Right forelimb (tissue), 1 donor: ENCODE measurements at places on chromosomes 4 and X.

DNA sequence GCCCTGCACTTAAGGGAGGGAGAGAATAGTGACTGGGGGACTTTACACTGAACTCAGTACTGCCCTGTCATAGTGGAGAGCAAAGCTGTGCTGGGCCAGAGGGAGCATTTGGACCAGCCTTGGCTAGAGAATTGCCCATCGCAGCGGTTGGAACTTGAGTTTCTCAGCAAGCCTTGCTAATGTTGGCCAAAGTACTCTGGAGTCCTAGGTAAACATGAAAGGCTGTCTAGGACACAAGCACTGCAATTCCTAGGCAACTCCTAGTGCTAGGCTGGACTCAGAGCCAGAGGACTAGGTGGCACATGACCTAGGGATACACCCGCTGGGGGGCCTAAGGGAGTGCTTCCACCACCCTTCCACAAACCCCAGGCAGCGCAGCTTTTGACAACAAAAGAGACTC, 15.0 kb downstream of the MED14 start:
- DNase-seq: no peak

- no peak for DNase-seq
Measured at GRCh38 chrX:126339928-126340327, 173.8 kb upstream of the DCAF12L2 start.

DNA sequence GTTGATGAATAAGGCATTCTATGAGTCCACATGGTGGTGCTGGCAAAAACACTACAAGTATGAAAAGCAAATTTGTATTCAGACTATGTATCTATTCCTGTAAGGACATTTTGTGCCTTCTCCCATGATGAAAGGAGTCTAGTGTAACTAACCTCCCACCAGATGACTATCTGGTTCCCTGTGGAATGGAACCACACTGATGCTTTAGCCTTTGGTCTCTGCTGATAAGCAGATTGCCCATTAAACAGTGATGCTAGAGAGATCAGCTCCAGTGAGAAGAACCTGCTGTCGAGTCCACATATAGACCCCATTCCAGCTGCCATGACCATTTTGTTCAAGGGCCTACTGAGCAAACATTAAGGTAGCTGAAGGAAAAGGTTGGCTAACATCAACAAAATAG, 10.5 kb upstream of the THOC2 start:
- DNase-seq: no peak

DNA sequence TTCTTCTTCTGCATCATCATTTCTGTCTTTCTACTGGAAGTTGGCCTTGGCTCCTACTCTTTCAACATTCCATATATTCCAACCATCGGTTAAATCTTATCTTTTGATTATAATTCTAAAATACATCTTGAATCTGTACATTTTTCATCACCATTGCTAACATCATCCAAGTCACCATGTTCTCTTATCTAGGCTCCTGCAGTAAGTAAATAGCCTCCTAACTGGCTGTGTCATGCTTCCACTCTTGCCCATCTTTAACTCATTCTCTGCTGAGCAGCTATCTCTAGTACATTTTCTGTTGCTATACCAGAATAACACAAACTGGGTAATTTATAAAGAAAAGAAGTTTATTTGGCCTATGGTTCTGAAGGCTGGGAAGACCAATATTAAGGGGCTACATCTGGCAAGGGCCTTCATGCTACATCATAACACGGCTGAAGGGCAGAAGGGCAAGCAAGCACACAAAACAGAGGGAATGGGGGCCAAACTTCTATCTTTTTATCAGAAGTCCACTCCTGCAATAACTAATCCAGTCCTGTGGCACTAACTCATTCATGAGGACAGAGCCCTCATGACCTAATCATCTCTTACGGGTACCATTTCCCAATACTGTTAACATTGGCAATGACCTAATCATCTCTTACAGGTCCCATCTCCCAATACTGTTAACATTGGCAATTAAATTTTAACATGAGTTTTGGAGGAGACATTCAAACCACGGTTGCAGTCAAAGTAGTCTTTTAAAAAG, 72.2 kb downstream of the ENOX2 start:
- DNase-seq: no peak

DNA sequence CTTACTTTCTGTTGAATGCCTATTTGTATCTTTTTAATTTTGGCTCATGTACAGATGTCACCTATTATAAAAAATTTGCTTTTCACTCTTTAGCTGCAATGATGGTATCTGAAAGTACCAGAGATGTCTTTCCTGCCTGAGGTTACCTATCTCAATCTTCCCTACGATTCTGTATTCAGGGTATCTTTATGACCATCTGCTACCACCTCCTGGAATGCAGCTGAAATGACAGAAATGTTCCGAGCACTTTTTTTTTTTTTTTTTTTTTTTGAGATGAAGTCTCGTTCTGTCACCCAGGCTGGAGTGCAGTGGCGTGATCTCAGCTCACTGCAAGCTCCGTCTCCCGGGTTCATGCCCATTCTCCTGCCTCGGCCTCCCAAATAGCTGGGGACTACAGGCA, 136.4 kb downstream of the REPS2 start:
- no peak for DNase-seq

- DNase-seq: peak; percentile 98
Measured at GRCh38 chr4:54064317-54065111, at the start of gene CHIC2. Gene CHIC2 (minus strand): TSS chr4:54064605. CDS start chr4:54064300, 305 bp downstream.

DNA sequence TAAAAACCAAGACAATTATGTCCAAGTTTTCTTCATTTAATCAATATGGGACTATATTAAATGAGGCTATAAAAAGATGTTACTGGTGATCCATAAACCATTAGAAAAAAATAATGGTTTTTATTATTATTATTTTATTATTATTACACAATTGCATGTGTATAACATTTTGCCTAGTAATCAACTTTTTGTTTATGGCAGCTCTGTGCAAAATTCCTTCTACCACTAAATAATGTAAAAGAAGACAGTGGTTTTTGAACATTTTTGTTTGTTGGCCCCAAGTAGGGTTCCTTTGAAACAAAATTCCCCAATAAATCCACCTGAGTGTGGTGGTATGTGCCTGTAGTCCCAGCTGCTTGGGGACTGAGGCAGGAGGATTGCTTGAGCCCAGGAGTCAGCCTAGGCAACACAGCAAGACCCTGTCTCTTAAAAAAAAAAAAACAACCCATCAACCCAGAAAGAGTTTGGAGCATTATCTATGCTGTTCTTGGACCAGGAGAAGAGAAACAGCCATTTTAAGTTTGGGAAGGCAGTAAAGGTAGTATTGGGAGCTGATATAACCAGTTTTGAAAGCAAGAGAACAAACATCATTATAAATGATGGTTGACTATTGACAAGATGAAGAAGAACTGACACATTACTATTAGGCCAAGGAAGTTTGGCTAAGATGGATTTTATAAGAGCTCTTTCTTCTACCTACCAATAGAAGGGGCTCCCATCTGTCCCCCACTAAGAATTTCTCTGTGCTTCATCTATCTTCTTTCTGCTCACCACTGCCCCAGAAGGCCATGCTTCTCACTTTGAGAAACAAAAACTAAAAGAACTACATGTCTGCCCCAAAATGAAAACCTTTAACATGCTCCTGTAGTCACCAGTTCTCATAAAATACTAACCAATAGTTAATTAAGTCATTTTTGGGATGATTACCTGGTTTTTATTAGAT, 2.2 kb downstream of the TMEM156 start:
- DNase-seq: no peak

GRCh38 chr4:8163436-8164193, 5.0 kb upstream of the ABLIM2 start:
- no peak for DNase-seq

DNA sequence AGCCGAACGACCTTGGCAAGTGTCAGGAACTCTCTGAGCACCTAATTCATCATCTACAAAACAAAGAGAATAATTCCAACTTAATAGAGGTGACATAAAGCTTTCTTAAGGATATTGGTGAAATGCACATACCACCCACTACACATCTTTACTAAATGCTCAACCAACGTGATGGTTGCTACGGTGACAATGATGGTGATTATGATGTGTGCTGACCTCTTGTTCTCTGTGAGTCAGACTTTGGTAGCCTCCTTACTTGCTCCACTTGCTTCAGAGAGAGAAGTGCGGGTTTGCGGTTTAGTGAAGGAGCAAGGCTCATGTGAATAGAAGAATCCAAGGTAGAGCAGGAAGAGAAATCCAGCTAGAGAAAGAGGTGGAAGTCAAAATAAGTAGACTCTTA, 52.8 kb upstream of the CLNK start:
- DNase-seq: no peak
